ENCODE measurements at places on chromosomes 7 and 10. TPM values are rescaled to one million over a fixed set of nuclear protein-coding genes. Genes with fewer than 3 reads are reported as not detected.

CACNB2 gene
- total RNA-seq: 20.6 TPM

CYP3A5 gene
- 0.13 TPM for total RNA-seq

PLAU gene
- 15.3 TPM for total RNA-seq

SEMA3C gene
- 60.8 TPM for total RNA-seq

TMEM270 gene
- total RNA-seq: not detected

STAG3 gene
- total RNA-seq: 0.43 TPM

UNC5B gene
- 22.4 TPM for total RNA-seq

DNTT gene
- total RNA-seq: not detected

GRCh38 chr10:36451391-36451970 is 673.9 kb upstream of the ANKRD30A start:
- no peak for DNase-seq

DNA sequence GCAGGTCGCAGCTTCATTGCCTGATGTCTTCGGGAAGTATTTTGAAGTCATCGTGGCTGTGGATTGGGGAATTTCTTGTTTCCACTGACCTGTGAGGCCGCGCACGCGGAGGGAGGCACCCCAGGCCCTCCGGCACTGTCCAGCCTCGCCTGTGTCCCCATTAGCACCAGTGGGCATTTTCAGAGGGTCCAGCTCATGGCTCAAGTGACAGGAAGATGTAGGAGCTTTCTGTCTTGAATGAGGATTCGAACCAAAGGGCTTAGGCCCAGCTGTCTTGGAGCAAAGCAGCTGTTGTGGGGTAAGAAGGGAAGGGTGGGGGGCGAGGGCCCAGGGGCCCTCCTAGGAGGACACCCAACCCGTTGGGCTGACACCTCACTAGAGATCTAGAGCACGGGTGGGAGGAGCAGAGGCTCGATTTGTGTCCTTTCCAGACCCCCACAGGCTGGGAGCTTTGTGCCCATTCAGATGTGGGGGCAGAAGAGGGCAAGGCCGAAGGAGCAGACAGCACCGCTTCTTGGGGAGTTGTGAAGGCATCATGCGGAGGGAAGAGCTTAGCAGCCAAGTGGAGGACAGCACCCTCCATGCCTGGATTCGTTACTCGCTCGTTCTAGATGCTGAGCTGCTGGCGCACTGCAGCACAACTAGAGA is 914 bp downstream of the ZNF37A start:
- DNase-seq: peak; percentile 74

GRCh38 chr10:50417486-50417885 is 166.2 kb upstream of the ASAH2 start:
- DNase-seq: no peak

DNA sequence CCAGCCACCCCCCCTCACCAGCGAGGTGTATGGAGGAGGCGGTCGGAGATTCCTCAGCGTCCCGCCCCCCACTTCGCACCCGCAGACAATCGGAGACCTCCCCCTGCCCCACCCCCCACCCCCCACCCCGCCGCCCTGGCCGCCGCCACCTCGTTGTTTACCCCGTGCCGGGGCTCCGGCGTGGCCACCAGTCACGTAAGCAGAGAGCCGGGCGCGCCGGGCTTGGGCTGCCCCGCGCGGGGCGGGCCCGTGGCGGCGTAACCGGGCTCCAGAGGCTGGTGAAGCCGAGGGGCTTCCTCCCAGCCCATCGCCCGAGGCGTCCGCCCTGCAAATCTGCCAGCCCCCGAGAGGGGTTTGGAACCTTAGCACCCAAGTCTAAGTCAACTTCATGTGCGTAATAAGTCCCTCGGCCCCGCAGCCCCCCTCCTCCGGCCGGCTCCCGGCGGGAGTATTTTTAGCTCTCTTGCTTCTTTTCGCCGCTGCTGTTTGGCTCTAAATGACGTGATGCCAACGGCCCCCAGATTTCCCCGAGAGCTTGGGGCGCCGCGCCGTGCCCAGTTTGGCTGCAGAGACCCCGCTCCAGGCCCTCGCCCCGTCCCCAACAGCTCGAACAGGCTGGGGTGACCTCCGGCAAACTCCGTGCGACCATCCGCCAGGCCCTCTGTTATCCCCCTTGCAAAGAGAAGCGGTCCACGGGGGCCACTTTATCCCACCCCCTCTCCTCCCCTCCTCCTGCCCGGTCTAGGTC is 2.7 kb downstream of the MXI1 start:
- no peak for DNase-seq

GRCh38 chr10:93006435-93007039 is 54.1 kb upstream of the CYP26C1 start:
- DNase-seq: no peak

DNA sequence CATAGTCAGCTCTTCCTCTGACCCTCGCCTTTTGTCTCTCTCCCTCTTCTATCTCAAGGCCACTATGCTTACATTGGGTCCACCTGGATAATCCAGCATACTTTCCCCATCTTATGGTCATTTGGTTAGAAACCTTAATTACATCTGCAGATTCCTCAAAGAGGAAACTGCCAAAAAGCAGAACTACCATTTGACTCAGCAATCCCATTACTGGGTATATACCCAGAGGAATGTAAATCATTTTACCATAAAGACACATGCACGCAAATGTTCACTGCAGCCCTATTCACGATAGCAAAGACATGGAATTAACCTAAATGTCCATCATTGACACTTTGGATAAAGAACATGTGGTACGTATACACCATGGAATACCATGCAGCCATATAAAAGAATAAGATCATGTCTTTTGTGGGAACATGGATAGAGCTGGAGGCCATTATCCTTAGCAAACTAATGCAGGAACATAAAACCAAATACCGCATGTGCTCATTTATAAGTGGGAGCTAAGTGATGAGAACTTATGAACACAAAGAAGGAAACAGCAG is 114.8 kb upstream of the NPY start:
- no peak for DNase-seq

GRCh38 chr10:63683686-63684085 is 162.5 kb downstream of the REEP3 start:
- DNase-seq: no peak

GRCh38 chr7:94060752-94061151 is 56.6 kb upstream of the BET1 start:
- DNase-seq: no peak
